ENCODE measurements at places on chromosomes 3 and 15.
A peak's percentile ranks its signal among the peaks of the same experiment; 100 is the strongest.

DNA sequence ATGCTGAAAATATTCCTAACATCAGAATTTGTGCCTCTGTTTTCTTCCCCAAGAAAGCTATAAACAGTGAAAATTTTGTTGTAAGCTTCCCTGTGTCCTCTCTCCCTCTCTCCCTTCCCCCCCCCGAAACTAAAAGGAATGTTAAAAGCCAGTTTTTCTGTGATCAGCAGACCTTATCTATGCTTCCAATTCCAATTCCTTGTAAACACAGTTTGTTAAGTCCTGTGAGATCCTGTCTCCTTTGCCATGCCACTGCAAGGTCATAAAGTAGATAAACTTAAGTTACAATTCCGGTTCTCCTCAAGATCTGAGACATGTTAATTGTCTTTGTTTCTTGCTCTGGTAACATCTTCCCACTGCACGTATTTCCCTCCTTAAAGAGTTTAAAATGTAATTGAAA lies 42.9 kb upstream of the DHX36 start:
- H3K27me3 ChIP-seq: peaks cover 15% of the 10 kb centered on the region
- H3K36me3 ChIP-seq: no peaks in the 10 kb centered on the region
- H3K4me3 ChIP-seq: no peak overlapping the region
- H3K27ac ChIP-seq: no peak overlapping the region

DNA sequence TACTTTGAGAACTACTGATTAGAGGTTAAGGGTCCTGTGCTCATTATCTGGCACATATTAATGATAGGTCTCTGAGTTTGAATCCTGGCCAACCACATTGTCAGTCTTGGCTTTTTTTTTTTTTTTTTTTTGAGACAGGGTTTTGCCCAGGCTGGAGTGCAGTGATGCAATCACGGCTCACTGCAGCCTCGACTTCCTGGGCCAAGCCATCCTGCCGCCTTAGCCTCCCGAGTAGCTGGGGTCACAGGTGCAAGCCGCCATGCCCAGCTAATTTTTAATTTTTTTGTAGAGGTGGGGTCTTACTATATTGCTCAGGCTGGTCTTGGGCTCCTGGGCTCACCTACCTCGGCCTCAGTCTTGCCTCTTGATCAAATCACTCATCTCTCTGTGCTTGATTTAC lies 547 bp upstream of the PCCB start:
- H3K36me3 ChIP-seq: peaks cover 3% of the 10 kb centered on the region
- peak overlapping the region; percentile 95 for H3K4me3 ChIP-seq
- peak overlapping the region; percentile 95 for H3K27ac ChIP-seq

DNA sequence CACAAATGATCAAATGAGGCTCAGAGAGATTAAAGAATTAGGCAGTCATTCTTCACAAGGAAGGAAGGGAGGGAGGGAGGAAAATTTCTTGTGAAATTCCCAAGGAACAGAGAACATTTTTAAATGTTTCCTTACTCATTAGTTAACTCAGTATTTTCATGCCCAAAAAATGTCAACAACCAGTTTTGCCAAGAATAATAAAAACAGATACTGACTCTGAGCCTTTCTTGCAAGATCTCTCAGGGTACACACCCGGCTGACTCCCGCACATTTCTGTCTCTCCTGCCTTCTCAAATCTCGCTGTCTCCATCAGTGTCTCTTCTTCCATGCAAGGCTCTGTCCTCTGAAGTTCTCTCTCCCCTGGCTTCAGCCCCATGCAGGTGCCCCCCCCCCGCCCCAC lies 265.9 kb downstream of the TJP1 start:
- no peak for DNase-seq
- H3K4me3 ChIP-seq: no peak overlapping the region
- no peaks in the 10 kb centered on the region for H3K4me1 ChIP-seq
- H3K27ac ChIP-seq: no peak overlapping the region

- no peaks in the 10 kb centered on the region for H3K27me3 ChIP-seq
- no peaks in the 10 kb centered on the region for H3K4me1 ChIP-seq
- H3K4me3 ChIP-seq: no peak overlapping the region
- no peak overlapping the region for H3K27ac ChIP-seq
- DNase-seq: no peak
Measured at GRCh38 chr3:167051421-167051820, 328.7 kb downstream of the ZBBX start.

DNA sequence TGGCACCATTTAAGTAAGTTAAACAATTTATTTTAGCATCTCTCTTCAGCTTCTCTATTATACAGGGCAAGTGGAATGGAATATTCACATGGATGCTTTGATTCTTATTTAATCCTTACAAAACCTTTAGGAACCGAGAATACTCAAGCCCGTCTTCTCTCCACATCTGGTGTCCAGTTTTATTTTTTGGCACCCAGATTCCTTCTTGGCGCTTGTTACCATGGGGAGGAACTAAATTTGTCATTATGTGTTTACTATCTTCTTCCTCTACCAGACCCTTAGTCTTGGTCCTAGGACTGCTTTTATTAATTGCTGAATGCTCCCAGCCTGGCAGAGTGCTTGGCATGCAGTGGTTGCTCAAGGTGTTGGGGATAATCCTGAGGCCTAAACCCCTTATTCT lies 138.8 kb downstream of the CACNA2D3 start:
- H3K4me3 ChIP-seq: no peak overlapping the region
- no peak overlapping the region for H3K27ac ChIP-seq

GRCh38 chr3:189142527-189142926 lies 29.2 kb upstream of the TPRG1 start:
- H3K4me3 ChIP-seq: no peak overlapping the region
- no peaks in the 10 kb centered on the region for H3K36me3 ChIP-seq
- H3K27ac ChIP-seq: no peak overlapping the region
- peak; percentile 51 for DNase-seq
- peaks cover 43% of the 10 kb centered on the region for H3K27me3 ChIP-seq

DNA sequence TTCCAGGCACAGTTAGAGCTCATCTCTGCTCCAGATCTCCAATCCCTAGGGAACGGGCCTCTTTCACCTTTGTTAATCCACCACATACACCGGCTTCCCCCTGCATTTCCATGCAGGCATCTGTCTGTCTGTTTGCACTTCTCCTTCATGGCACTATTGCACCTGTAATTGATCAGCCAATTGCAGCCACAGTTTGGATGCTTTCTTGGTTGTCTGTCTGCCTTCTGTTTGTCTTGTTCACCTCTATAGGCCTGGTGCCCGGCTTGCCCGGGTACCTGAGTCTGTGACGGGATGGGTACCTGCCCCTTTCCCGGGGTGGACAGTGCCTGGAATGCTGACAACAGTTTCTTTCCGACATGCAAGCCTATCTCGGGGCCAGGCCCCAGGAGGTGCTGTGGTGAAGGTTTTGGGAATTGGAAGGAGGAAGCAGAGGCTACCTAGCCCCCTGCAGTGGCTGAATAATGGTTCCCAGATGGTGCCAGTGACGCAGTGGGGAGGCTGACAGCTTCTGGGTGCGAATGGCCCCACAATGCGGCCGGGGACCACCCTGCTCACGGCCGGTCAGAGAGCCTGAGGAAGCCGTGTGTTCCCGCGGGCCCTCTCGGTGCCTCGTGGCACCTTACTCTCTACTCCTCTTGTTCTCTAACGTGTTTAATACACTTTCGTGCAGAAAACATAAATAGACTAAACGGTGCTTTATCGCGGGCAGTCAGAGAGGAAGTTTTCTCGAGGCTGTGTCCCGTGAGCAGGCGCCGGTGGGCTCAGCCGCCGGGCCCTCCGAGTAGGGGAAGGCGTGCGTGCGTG lies 31.3 kb upstream of the RAB6B start:
- H3K4me1 ChIP-seq: peaks cover 7% of the 10 kb centered on the region
- no peaks in the 10 kb centered on the region for H3K36me3 ChIP-seq
- DNase-seq: no peak
- H3K27me3 ChIP-seq: peaks cover 8% of the 10 kb centered on the region
- no peak overlapping the region for H3K27ac ChIP-seq

DNA sequence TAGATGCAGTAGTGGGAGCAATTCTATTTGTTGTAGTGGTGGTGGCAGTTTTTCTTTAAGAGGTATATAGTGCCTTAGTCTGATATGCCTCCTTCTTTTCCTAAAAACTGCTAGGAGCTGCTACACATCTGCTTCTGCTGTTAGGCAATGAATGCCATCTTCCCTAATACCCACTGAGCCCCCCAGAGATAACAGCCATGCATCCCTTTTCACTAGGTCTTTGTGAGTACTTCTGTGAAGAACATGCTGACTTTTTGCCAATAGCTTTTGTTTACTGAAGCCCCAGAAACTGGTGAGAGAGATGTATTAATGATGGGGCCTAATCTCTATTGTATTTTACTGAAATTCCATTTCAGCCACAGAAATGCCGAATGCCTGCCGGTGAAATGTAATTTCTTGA lies 92.6 kb upstream of the CHL1 start:
- no peaks in the 10 kb centered on the region for H3K4me1 ChIP-seq
- no peak for DNase-seq
- H3K27me3 ChIP-seq: peaks cover 10% of the 10 kb centered on the region
- no peak overlapping the region for H3K4me3 ChIP-seq

DNA sequence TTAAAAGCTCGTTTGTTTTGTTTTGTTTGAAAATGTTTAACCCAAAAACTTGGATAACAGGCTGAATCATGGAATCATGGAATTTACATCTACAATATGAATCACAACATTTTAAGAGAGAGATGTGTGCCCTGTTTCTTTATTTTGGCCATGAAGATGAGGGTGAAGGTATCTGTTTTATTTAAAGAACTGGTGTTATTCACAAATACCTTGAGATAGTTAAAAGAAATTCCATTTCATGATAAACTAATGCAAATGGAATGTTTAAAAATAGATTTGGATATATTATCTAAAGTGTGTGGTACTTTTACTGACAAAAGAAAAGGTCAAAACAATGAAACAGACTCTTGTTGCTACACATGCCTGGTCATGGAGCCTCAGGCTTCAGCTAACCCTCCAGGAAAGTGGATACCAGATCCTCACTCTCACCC lies 486.0 kb upstream of the CFAP20DC start:
- H3K27me3 ChIP-seq: peaks cover 9% of the 10 kb centered on the region
- H3K27ac ChIP-seq: no peak overlapping the region
- H3K4me3 ChIP-seq: no peak overlapping the region
- peaks cover 14% of the 10 kb centered on the region for H3K4me1 ChIP-seq
- no peak for DNase-seq
- H3K36me3 ChIP-seq: no peaks in the 10 kb centered on the region

- no peak for DNase-seq
- H3K4me3 ChIP-seq: peak overlapping the region; percentile 98
- H3K27me3 ChIP-seq: no peaks in the 10 kb centered on the region
- peaks cover 4% of the 10 kb centered on the region for H3K36me3 ChIP-seq
- H3K4me1 ChIP-seq: peaks cover 28% of the 10 kb centered on the region
Measured at GRCh38 chr3:44340058-44340395, 1.5 kb downstream of the TCAIM start.

DNA sequence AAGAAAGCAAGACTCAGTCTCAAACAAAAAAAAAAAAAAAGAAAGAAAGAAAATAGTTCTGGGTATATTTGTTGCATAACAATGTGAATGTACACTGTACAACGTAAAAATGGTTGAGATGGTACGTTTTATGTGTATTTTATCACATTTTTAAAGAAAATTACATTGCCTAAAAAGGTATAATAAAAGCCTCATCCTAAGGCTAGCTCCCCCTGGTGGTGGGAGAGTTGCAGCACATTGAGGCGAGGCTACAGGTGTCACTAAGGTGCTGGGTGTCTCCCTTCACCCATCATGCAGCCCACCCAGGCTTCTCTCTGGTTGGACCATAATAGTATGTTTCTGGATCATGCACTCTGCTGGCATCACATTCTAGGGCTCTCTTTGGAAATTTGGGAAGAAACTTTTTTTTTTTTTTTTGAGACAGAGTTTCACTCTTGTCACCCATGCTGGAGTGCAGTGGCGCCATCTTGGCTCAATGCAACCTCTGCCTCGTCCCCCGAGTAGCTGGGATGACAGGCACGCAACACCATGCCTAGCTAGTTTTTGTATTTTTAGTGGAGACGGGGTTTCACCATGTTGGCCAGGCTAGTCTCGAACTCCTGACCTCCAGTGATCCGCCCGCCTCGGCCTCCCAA lies 12.4 kb upstream of the RAB11A start:
- H3K4me3 ChIP-seq: no peak overlapping the region
- H3K36me3 ChIP-seq: no peaks in the 10 kb centered on the region
- DNase-seq: peak; percentile 84
- H3K27me3 ChIP-seq: no peaks in the 10 kb centered on the region
- H3K4me1 ChIP-seq: peaks cover 15% of the 10 kb centered on the region

DNA sequence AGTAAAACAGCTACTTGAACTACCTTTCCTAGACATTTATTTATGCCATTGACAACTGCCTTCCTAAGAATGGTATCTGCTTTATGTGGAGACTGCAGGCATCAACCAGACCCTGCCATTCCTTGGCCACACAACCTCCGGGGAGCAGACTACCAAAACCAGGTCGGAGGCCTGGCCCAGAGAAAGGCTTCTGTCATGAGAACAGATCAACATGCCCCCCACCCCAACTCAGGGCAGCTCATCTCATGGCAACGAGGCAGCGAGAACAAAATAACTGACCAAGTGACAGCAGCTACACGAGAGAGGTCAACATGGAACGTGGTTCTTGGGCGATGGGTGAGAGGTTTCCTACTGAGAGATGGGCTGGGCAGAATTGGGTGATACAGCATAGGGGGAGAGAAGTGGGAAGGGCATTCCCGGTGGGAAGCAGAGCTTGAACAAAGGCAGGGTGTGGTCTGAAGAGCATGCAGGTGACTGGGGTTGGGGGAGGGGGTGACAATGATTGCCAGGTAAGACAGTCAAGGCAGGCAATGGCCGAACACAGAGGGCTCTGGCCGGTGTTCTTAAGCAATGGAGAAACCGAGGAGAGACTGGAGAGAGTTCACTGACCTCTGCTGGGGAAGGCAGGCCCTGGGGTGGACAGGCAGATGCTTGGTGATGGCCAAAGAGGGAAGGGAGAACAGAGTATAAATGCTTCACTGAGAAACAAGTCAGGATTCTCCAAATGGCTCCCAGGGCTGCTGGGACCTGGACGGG lies 33.9 kb downstream of the CCDC12 start:
- H3K27me3 ChIP-seq: no peaks in the 10 kb centered on the region
- H3K4me1 ChIP-seq: peaks cover 55% of the 10 kb centered on the region
- DNase-seq: no peak
- H3K4me3 ChIP-seq: no peak overlapping the region
- H3K36me3 ChIP-seq: peaks cover 14% of the 10 kb centered on the region

- no peak for DNase-seq
- H3K4me1 ChIP-seq: peaks cover 70% of the 10 kb centered on the region
- no peaks in the 10 kb centered on the region for H3K27me3 ChIP-seq
- no peak overlapping the region for H3K27ac ChIP-seq
Measured at GRCh38 chr3:32412887-32413286, 21.2 kb downstream of the CMTM7 start.

DNA sequence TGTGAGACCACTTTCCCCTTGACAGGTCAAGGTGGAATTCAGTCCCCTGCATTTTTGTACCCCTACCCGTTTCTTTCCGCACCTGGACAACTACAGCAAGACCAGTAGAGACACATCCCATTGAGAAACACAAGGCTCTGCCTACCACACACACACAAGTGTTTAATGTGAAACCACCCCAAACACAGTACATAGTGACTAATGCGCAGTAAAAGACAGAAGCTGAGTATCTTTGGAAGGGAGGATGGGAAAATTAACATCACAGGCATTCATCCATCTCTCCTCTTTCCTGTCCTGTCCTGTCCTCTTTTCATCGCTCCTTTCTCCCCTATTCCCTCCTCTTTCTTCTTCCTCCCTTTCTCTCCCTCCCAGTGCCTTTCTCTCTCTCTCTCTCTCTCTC lies 64.8 kb downstream of the SCN11A start:
- H3K4me1 ChIP-seq: no peaks in the 10 kb centered on the region
- DNase-seq: no peak
- H3K4me3 ChIP-seq: no peak overlapping the region
- no peaks in the 10 kb centered on the region for H3K36me3 ChIP-seq

- H3K36me3 ChIP-seq: no peaks in the 10 kb centered on the region
- peaks cover 6% of the 10 kb centered on the region for H3K27me3 ChIP-seq
- no peak overlapping the region for H3K27ac ChIP-seq
- H3K4me3 ChIP-seq: no peak overlapping the region
- H3K4me1 ChIP-seq: peaks cover 7% of the 10 kb centered on the region
- DNase-seq: no peak
Measured at GRCh38 chr3:40172560-40172959, 136.9 kb upstream of the EIF1B start.
